Large intestine (tissue), 12 donors: ENCODE measurements at places on chromosomes 7 and 10. TPM values are rescaled to one million over a fixed set of nuclear protein-coding genes. Genes with fewer than 3 reads are reported as not detected.

DNA sequence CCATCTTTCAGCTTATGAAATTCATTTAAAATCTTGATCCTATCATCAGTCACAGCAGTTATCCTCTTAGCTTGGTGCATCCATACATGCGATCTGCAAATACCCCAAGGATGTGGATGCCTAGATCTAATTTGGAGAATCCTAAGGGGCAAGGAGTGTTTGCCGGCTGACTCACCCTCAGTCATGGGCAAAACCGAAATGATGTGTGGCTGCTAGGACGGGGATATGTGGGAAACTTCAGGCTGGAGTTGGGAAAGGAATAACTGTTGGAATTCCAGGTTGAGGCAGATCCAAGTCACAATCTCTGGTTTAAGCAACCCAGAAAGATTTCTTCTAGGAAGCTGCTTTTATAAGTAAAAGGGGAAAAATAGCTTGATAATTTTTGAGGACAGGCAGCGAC lies 19.7 kb upstream of the GOT1 start:
- H3K27ac ChIP-seq = peak overlapping the region; percentile 61
- no peak for DNase-seq
- H3K4me3 ChIP-seq = no peak overlapping the region
- H3K36me3 ChIP-seq = no peaks in the 10 kb centered on the region

GRCh38 chr10:6050801-6051445 lies 11.2 kb downstream of the IL2RA start:
- no peak overlapping the region for H3K27ac ChIP-seq
- H3K27me3 ChIP-seq = peaks cover 9% of the 10 kb centered on the region
- no peaks in the 10 kb centered on the region for H3K36me3 ChIP-seq
- DNase-seq = peak; percentile 35
- H3K4me1 ChIP-seq = peaks cover 3% of the 10 kb centered on the region
- peak overlapping the region; percentile 26 for H3K4me3 ChIP-seq

- no peak overlapping the region for H3K4me3 ChIP-seq
- peaks cover 9% of the 10 kb centered on the region for H3K27me3 ChIP-seq
- H3K4me1 ChIP-seq = no peaks in the 10 kb centered on the region
- H3K27ac ChIP-seq = no peak overlapping the region
- DNase-seq = no peak
Measured at GRCh38 chr10:4086131-4086898, 301.3 kb upstream of the KLF6 start.

DNA sequence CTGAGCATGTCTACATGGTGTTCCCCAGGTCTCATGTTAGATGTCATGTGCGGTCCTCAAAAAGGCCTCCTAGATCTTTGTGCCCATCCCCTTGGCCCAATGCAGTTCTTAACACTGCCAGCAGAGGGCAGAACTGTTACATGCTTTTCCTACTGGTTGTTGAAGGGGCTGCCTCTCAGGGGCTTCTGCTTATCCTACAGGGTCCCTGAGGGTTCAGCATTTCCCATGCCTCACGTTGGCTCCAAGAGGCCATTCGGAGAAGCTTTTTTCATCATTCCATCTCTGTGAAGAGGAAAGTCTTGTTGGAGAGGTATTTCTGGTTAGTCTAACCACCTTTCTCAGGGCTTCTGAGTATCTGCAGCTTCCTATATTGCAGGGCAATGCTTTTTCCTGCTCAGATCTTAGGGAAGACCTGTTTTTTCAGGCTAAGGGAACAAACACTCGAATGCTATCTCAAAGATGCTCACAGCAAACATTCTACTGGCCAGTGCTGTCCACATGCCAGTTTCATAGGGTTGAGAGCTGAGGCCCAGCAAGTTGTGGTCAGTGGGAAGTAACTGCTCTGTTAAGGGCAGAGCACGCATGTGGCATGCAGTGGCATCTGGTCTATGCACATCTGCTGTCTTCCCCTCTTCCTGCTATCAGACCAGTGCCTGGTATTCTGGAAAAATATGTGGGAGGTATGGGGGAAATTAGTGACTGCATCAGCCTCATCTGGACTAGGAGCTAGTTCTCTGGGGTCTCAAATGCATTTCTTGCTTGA lies 31.5 kb downstream of the MBL2 start:
- H3K27me3 ChIP-seq = no peaks in the 10 kb centered on the region
- H3K36me3 ChIP-seq = no peaks in the 10 kb centered on the region
- DNase-seq = peak; percentile 14
- H3K4me3 ChIP-seq = no peak overlapping the region

GRCh38 chr7:145478541-145478940 lies 638.1 kb upstream of the CNTNAP2 start:
- no peaks in the 10 kb centered on the region for H3K4me1 ChIP-seq
- H3K36me3 ChIP-seq = no peaks in the 10 kb centered on the region
- no peaks in the 10 kb centered on the region for H3K27me3 ChIP-seq
- DNase-seq = no peak
- H3K27ac ChIP-seq = no peak overlapping the region

DNA sequence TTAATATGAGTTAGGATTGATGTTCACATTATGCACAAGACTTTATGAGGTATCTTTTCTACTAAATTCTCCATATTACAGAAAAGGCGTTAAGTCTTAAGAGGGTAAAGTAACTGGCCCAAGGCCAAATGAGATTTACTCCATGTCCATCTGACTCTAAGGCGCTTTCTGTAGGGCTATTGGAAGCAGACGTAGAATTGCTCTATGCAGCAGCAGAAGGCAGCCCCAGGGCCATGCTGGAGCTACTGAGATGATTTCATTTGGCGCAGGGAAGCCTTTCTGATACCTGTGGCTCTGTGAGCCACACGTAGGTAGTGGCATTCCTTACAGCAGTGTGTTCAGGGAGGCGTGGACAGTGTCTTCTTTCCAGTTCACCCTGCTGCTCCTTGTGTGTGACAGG lies 133.1 kb downstream of the SH2D4B start:
- H3K27ac ChIP-seq = no peak overlapping the region
- no peaks in the 10 kb centered on the region for H3K27me3 ChIP-seq
- DNase-seq = no peak
- no peak overlapping the region for H3K4me3 ChIP-seq
- no peaks in the 10 kb centered on the region for H3K4me1 ChIP-seq
- no peaks in the 10 kb centered on the region for H3K36me3 ChIP-seq

DNA sequence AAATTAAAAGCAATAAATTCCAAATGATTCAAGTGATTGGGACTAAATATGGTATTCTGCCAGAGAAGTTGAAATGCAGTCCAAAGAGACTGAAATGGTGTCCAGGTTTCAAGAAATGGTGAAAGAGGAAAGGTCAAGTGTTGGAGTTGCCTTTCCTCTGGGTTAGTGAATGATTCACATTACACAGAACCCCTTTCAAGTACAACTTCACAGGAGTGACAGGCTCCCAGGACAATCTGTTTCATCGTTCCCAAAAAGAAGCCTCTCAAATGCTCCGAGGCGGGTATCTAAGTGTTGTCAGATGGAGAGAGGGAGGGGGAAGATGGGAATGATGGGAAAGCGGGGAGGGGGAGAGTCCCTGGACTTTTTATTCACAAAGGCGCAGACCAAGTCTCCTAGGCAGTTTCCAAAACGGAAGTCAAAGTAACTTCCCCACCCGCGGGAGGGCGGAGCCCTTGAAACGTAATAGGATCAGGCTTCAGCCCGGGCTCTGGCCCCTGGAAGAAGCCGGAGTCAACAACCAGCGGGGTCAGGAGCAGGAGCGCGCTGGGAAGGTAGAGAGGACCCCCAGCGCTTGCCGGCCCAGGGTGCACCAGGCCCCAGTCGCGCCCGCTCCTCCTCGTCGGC lies 754 bp downstream of the SLC25A13 start:
- peaks cover 22% of the 10 kb centered on the region for H3K4me1 ChIP-seq
- H3K27me3 ChIP-seq = no peaks in the 10 kb centered on the region
- peak overlapping the region; percentile 99 for H3K4me3 ChIP-seq

DNA sequence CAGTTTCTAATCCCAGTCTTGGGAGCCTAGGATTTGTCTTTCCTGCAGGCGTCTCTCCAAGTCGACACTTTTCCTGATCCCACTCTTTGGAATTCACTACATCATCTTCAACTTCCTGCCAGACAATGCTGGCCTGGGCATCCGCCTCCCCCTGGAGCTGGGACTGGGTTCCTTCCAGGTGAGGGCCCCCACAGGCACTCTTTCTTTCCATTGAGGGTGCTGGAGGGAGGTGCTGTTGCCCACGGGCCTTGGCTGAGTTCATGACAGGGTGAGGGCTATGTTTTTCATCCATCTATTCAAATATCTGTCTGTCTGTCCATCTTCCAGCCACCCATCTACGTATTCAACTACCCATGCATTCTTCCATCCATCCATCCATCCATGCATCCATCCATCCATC lies 12.6 kb downstream of the GHRHR start:
- DNase-seq = no peak
- H3K27me3 ChIP-seq = peaks cover 3% of the 10 kb centered on the region
- no peaks in the 10 kb centered on the region for H3K36me3 ChIP-seq
- peaks cover 10% of the 10 kb centered on the region for H3K4me1 ChIP-seq

GRCh38 chr10:12568391-12569009 lies 219.2 kb downstream of the CAMK1D start:
- H3K4me3 ChIP-seq = no peak overlapping the region
- no peak overlapping the region for H3K27ac ChIP-seq
- no peaks in the 10 kb centered on the region for H3K4me1 ChIP-seq
- no peaks in the 10 kb centered on the region for H3K27me3 ChIP-seq
- no peaks in the 10 kb centered on the region for H3K36me3 ChIP-seq

TAS2R41 gene
- not detected for polyA plus RNA-seq

DNA sequence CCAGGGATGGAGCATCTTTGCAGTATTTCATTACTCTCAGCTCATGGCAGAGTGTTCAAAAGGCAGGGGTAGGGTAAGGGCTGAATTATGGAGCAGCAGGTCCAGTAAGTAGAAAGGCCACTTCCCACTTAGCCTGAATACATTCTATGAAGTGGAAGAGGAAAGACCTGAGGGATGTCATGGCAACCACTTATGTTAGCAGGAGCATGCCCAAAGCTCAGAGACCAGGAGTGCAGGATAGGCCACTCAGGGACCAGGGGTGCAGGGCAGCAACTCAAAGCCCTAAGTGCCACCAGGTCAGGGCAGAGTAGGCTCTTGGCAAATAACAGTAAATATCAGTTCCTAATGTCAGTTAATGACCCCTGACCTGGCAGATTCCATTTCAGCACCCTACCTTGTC lies 3.6 kb downstream of the SRI start:
- H3K4me1 ChIP-seq = peaks cover 23% of the 10 kb centered on the region
- H3K27ac ChIP-seq = no peak overlapping the region
- H3K27me3 ChIP-seq = no peaks in the 10 kb centered on the region
- no peak overlapping the region for H3K4me3 ChIP-seq
- peaks cover 46% of the 10 kb centered on the region for H3K36me3 ChIP-seq

NPTX2 gene
- polyA plus RNA-seq = 9.2 TPM

ZNHIT1 gene
- polyA plus RNA-seq = 60.9 TPM

DNA sequence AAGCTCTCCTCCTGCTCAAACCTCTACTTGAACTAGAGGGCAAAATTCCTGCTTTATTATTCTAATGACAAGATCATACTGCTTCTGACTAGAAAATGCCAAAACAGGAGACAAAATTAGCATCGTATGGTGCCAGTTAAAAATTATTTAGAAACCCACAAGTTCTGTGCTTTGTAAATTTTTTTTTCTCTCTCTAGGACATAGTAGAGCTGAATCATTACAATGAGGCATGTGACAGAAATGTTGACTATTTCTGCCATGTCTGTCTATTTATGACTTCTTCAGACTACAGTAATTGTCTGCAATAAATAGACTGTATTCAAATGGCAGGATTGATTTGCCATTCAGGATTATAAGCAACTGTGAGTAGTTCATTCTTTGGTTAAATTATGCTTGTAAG lies 335.8 kb downstream of the PRPF18 start:
- H3K4me3 ChIP-seq = no peak overlapping the region
- H3K27me3 ChIP-seq = no peaks in the 10 kb centered on the region
- H3K36me3 ChIP-seq = no peaks in the 10 kb centered on the region
- H3K4me1 ChIP-seq = no peaks in the 10 kb centered on the region

GRCh38 chr7:74290553-74290950 lies 1.3 kb downstream of the CLIP2 start:
- DNase-seq = no peak
- no peaks in the 10 kb centered on the region for H3K36me3 ChIP-seq
- H3K4me1 ChIP-seq = peaks cover 58% of the 10 kb centered on the region
- peak overlapping the region; percentile 32 for H3K27ac ChIP-seq

GRCh38 chr7:103048833-103049232 lies 25.8 kb downstream of the FBXL13 start:
- no peak for DNase-seq
- H3K4me3 ChIP-seq = no peak overlapping the region
- no peaks in the 10 kb centered on the region for H3K36me3 ChIP-seq
- no peaks in the 10 kb centered on the region for H3K27me3 ChIP-seq
- H3K4me1 ChIP-seq = no peaks in the 10 kb centered on the region
- H3K27ac ChIP-seq = no peak overlapping the region

DNA sequence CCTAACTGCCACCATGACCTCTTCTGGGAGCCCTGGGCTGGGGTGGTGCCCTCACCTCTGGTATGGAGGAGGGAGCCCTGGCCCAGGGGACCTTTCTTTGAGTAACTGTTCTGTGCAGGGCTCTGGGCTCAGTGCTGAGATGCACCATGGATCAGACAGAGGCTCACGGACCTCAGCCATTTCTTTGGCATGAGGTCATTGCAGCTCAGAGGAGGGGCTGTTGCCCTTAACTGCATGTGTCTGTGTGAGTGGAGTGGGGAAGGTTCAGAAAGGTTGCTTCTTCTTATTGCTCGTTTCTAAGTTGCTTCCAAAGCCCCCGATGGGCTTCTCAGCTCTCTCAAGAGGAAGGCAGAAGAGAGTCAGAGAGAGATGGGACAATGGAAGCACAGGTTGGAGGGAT lies 233.9 kb downstream of the RPS24 start:
- H3K4me1 ChIP-seq = peaks cover 14% of the 10 kb centered on the region
- H3K27me3 ChIP-seq = peaks cover 2% of the 10 kb centered on the region
- peak; percentile 26 for DNase-seq
- H3K27ac ChIP-seq = peak overlapping the region; percentile 62

GRCh38 chr7:44072364-44073231 lies 7.2 kb upstream of the PGAM2 start:
- no peak overlapping the region for H3K27ac ChIP-seq
- peaks cover 48% of the 10 kb centered on the region for H3K36me3 ChIP-seq
- H3K4me3 ChIP-seq = no peak overlapping the region
- H3K4me1 ChIP-seq = peaks cover 12% of the 10 kb centered on the region
- H3K27me3 ChIP-seq = no peaks in the 10 kb centered on the region
- DNase-seq = peak; percentile 36

TEX47 gene
- polyA plus RNA-seq = not detected

- no peaks in the 10 kb centered on the region for H3K36me3 ChIP-seq
- H3K27me3 ChIP-seq = no peaks in the 10 kb centered on the region
- no peak overlapping the region for H3K4me3 ChIP-seq
- peak overlapping the region; percentile 60 for H3K27ac ChIP-seq
- peak; percentile 9 for DNase-seq
Measured at GRCh38 chr7:140902303-140902953, 22.3 kb downstream of the BRAF start.

PTPRE gene
- polyA plus RNA-seq = 21.6 TPM

CAV1 gene
- polyA plus RNA-seq = 100 TPM

GRCh38 chr7:20201380-20201779 lies 15.8 kb downstream of the MACC1 start:
- peaks cover 9% of the 10 kb centered on the region for H3K36me3 ChIP-seq
- DNase-seq = peak; percentile 77
- no peaks in the 10 kb centered on the region for H3K27me3 ChIP-seq
- H3K4me3 ChIP-seq = no peak overlapping the region
- H3K27ac ChIP-seq = peak overlapping the region; percentile 30
- H3K4me1 ChIP-seq = peaks cover 14% of the 10 kb centered on the region
